ENCODE measurements at places on chromosomes 5 and 9. TPM values are rescaled to one million over a fixed set of nuclear protein-coding genes. Genes with fewer than 3 reads are reported as not detected.

- H3K4me3 ChIP-seq, result no peak overlapping the region
- peaks cover 15% of the 10 kb centered on the region for H3K4me1 ChIP-seq
- peaks cover 25% of the 10 kb centered on the region for H3K36me3 ChIP-seq
- no peak for DNase-seq
- H3K27ac ChIP-seq, result no peak overlapping the region
These were observed 29.2 kb downstream of the DEPDC1B start for GRCh38 chr5:60670749-60671148.

CCL21 gene
- not detected for total RNA-seq

GRCh38 chr5:62208218-62208852, 97.7 kb upstream of the KIF2A start:
- H3K4me1 ChIP-seq, result peaks cover 6% of the 10 kb centered on the region
- peaks cover 5% of the 10 kb centered on the region for H3K27me3 ChIP-seq
- H3K4me3 ChIP-seq, result no peak overlapping the region
- H3K36me3 ChIP-seq, result no peaks in the 10 kb centered on the region
- no peak for DNase-seq

DNA sequence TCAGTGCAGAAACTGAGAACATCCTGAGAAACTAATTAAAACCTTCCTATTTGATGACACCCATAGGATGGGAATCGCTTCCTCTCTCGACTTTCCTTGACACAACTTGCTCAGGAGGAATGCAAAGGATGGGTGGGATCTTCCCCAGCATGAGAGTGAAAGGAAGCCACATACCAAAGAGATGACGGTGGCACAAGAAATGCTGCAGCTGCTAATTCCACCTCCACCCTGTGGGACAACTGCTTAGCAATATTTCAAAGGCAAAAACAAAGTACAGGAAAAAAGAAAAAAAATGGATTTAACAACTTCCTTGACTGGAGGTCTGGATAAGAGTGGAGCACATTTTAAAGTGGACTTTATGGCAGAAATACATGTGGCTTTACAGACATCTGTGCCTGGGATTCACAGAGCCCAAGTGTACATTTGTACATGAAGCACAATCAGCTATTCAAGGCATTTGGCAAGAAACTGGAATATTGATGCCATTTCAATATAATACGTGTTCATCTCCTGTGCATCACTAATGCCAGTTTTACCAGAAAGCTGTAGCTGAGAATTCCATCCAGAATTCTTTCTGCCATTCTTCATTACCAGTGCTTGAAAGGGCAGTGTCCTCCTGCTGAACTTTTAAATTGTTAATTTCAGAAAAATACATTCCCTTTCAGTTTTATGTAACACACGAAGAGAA, 359.2 kb upstream of the ACTBL2 start:
- peaks cover 32% of the 10 kb centered on the region for H3K4me1 ChIP-seq
- peak overlapping the region; percentile 23 for H3K4me3 ChIP-seq
- H3K36me3 ChIP-seq, result no peaks in the 10 kb centered on the region
- no peaks in the 10 kb centered on the region for H3K27me3 ChIP-seq
- peak overlapping the region; percentile 89 for H3K27ac ChIP-seq
- no peak for DNase-seq

GRCh38 chr9:96651626-96652025, 3.5 kb downstream of the PRXL2C start:
- peak overlapping the region; percentile 7 for H3K27ac ChIP-seq
- peaks cover 6% of the 10 kb centered on the region for H3K4me1 ChIP-seq
- H3K4me3 ChIP-seq, result peak overlapping the region; percentile 26
- peaks cover 8% of the 10 kb centered on the region for H3K36me3 ChIP-seq
- H3K27me3 ChIP-seq, result no peaks in the 10 kb centered on the region
- DNase-seq, result no peak

SIT1 gene
- not detected for total RNA-seq
